ENCODE measurements at places on chromosomes 16 and 17. TPM values are rescaled to one million over a fixed set of nuclear protein-coding genes. Genes with fewer than 3 reads are reported as not detected.

The TBC1D3B gene
- not detected for total RNA-seq

The ESRP2 gene
- 0.12 TPM for total RNA-seq

The CHD9NB gene
- total RNA-seq, result 0.65 TPM

The CDC6 gene
- 2.3 TPM for total RNA-seq

The STAT5A gene
- 37.8 TPM for total RNA-seq

The CENPV gene
- 2.8 TPM for total RNA-seq

The EARS2 gene
- total RNA-seq, result 35.9 TPM

The SLC5A10 gene
- not detected for total RNA-seq

The OR3A1 gene
- total RNA-seq, result not detected

The TBC1D3D gene
- total RNA-seq, result not detected

The PRSS27 gene
- total RNA-seq, result 1.8 TPM

The MRPL45 gene
- 31.7 TPM for total RNA-seq

The TBC1D3H gene
- not detected for total RNA-seq

All from hair follicle dermal papilla cell (primary cell).